ENCODE measurements at places on chromosomes 4 and X.

DNA sequence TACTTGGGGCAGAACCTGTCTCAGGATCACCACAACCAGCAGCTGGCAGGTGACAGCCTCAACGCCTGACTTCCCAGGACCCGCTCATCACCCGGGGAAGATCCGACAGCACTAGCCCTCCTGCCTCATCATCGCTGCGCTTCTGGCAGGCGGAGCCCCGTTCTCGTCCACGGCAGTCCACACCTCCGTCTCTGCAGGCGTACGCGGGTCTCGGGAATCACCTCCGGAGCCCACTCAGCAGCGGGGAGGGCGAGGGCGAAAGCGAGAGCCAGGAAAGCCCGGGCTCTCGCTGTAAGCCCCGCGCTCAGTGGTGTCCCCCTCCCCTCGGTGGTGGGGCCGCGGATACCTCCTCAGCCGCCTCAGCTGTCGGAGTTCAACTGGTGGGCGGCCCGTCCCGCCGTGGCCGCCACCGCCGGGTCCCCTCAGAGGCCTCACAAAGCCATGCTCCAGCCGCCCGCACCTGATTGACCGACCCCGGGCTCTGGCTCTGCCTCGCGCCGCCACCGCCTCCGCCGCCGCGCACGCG, 518 bp upstream of the CNKSR2 start:
- no peak for DNase-seq

DNA sequence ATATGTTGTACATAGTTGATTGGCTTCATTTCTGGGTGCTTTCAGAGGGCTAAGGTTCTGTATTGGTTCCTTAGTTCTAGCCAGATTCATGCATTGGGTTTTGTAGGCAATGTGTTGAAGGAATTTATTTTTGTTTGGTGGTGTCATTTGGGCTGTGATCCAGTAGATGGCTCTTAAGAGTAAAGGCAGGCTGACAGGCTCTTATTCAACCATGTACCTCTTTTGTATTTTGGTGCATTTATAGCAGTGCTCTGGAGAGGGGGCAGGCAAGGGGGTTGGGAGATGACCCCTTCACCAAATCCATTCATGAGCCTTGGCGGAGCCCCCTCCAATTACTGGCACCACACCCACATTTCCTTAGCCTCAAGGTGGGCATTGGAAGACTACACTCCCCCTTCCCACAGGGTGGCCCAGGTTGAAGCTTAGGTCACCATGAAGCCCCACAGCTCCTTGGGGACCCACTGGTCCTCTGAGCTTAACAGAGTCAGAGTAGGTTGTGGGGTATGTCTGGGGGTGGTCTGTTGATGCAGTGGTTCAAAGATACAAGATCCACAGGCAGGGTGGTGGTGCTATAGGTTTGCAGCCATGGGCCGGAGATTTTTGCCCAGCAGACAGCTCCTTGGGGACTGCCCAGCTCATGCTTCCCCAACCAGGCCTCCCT, 143.0 kb upstream of the GNPDA2 start:
- DNase-seq: no peak

DNA sequence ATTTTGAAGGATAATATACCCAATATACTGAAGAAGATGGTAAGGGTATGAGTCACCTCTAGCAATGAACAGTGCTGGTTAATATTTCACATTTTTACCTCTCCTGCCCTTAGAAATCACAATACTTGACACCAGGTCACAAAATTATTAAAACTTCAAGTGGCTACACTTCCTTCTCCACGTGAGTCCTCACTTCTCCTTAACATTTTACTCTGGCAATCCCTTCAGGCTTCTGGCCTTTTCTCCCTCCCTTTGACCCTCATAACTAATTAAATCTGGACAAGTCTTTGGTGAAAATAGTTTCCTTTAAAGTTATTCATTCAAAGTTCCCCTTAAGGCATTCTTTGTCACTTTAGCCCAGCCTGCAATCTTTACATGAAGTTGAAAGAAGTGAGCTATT, 190.4 kb downstream of the UNC5C start:
- no peak for DNase-seq

- peak; percentile 62 for DNase-seq
Measured at GRCh38 chr4:73869130-73870055, at the start of gene CXCL1. Gene CXCL1 (plus strand): TSS chr4:73869393. CDS start chr4:73869471, 78 bp downstream.

- DNase-seq: no peak
Measured at GRCh38 chr4:79338148-79338547, 12.3 kb upstream of the NAA11 start.

GRCh38 chrX:101918751-101919150, 13.1 kb downstream of the ZMAT1 start:
- no peak for DNase-seq

DNA sequence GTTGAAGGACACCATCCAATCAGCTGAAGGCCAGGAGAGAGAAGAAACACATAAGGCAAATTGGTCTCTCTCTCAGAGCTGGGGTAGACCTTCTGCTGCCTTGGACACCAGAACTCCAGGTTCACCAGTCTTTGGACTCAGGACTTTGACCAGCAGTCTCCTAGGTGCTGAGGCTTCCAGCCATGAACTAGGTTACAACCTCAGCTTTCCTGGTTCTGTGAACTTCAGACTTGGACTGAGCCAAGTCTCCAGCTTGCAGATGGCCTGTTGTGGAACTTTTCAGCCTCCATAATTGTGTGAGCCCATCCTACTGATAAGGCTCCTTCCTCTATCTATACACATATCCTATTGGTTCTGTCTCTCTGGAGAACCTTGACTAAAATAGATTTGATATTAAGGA, 20.6 kb upstream of the BBS12 start:
- DNase-seq: no peak

- DNase-seq: peak; percentile 30
Measured at GRCh38 chr4:186192066-186192612, 772 bp downstream of the CYP4V2 start.

- no peak for DNase-seq
Measured at GRCh38 chrX:112768563-112768962, 72.1 kb downstream of the AMOT start.

GRCh38 chr4:187370918-187371317, 624.7 kb upstream of the ZFP42 start:
- DNase-seq: no peak

DNA sequence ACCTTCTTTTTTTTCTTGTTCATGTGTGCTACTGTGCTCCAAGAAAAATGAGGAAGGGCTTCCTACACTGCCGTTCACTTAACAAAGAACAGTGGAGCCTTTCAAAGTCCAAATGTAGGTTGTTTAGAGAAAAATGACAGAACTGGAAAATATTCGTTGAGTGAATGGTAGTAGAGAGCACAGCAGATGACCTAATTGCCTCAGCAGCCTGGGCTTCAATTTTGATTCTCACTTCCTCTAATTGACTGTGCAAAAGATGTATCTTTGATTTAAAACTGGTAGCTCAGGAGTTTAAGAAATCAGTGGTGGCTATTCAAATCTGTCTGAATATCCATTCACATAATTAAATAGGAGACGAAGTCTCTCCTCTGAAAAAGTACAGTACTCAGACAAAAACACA, 5.2 kb downstream of the NLGN4X start:
- no peak for DNase-seq

GRCh38 chr4:121824171-121824527, 466 bp upstream of the CCNA2 start:
- DNase-seq: no peak

GRCh38 chr4:24404281-24404680, 180.1 kb downstream of the DHX15 start:
- no peak for DNase-seq

- DNase-seq: no peak
Measured at GRCh38 chr4:113880240-113881028, 99.0 kb downstream of the ARSJ start.

DNA sequence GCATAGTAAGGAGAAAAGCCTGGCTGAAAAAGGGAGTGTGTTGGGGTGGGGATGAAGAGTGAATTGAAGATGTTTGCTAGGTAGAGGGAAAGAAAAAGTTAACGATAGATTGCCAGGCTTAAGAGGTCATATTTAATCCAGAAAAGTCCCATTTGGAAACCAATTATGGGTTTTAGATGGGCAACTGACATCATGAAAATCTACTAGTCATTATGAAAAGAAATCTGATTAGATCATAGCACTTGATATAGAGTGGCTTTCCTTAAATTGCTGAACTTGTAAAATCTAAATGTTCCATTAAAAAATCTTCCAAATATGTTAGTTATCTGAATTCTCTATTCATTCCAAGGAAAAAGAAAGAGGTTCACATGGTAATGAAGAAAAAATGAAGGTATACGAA, 37.5 kb upstream of the IL21 start:
- no peak for DNase-seq

- no peak for DNase-seq
Measured at GRCh38 chr4:160175064-160175643, 1072.3 kb downstream of the RAPGEF2 start.

- no peak for DNase-seq
Measured at GRCh38 chr4:183548306-183548705, 43.4 kb downstream of the ING2 start.

DNA sequence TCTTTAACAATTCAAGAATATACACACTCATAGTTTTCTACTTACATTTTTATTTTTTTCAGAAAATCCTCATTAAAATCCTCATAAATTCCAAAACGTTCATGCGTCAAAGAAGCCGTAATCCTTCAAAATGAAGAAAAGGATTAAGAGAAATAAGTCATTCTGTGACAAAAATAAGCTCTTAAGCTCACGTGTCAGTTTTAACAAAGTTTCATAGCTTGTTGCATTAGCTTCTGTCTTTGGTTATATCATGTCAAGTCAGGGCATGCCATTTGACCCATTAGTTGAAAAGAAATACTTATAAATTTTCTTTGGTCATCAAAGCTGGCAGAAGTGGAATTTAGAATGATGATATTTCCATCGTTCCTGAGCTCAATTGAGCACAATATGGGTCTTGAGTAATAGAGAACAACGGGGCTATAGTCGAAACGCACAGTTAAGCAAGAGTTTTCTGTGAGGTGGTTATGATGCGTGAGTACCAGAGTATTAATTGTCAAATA, 185.2 kb upstream of the CTSO start:
- DNase-seq: no peak

- no peak for DNase-seq
Measured at GRCh38 chrX:109487640-109488039, 5.8 kb upstream of the GUCY2F start.

GRCh38 chr4:155787113-155787710, 28.4 kb downstream of the GUCY1B1 start:
- DNase-seq: peak; percentile 8

GRCh38 chrX:43581167-43581566, 74.9 kb upstream of the MAOA start:
- DNase-seq: no peak

GRCh38 chrX:47662144-47662657, 3.2 kb upstream of the UXT start:
- DNase-seq: no peak

DNA sequence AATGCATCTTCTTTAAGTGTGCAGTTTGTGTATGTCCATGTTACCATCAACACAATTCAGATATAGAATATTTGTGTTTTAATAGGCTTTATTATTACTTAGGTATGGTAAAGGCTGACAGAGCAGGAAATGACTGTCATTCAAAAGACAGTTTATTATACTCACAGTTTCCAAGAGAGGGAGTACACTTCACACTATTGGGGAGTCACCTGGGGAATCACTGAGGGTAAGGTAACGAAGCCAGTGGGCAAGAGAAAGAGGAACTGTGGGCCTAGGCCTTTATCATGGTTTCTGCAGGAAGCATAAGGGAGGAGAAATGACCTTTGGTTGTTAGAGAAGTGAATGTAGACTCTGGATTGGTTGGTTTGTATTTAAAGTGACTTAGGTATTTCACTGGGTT, 235.1 kb upstream of the HCCS start:
- no peak for DNase-seq

GRCh38 chrX:39676434-39676833, 421.3 kb downstream of the BCOR start:
- DNase-seq: no peak

- no peak for DNase-seq
Measured at GRCh38 chr4:17930256-17930655, 91.3 kb downstream of the LCORL start.

DNA sequence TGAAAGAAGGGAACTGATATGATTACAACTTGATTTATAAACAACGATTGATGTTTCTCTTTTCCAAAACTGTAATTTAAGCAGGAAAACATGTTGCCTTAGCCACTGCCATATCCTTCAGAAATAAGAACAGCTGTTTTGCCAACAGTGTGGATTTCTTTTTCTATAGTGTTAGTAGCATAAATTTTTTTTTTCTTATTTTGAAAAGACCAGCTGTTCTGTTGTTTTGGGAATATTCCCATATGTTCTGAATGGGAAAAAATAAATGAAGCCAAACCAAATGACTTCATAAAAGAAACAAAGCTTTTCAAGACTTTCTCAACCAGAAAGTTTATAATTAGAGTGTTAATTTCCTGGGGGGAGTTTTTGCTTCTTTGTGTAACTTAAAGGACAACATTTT, 83.9 kb upstream of the ARHGAP24 start:
- no peak for DNase-seq

- DNase-seq: no peak
Measured at GRCh38 chrX:42735250-42735649, 42.7 kb downstream of the PPP1R2C start.

Measured in nephron progenitor cell (in vitro differentiated cells).